Epithelial cell of alveolus of lung (primary cell): ENCODE measurements at places on chromosomes 3 and 15. TPM values are rescaled to one million over a fixed set of nuclear protein-coding genes. Genes with fewer than 3 reads are reported as not detected.

Gene TMEM45A
- total RNA-seq, result 23.9 and 53.7 TPM in 2 replicates

Gene MNS1
- total RNA-seq, result 1.2 and 4.1 TPM in 2 replicates

Gene PPP1R2
- 35.1 and 35.7 TPM in 2 replicates for total RNA-seq

Gene RNF13
- 33.9 and 62.0 TPM in 2 replicates for total RNA-seq

Gene CFAP91
- total RNA-seq, result 0.32 and 1.4 TPM in 2 replicates

Gene RASL12
- 39.0 and 131 TPM in 2 replicates for total RNA-seq

Gene HDC
- not detected in 2 replicates for total RNA-seq

Gene MAP6D1
- 1.4 and 3.5 TPM in 2 replicates for total RNA-seq

Gene LRRC2
- 0.65 and 2.2 TPM in 2 replicates for total RNA-seq

Gene GOLGA8H
- not detected in 2 replicates for total RNA-seq

Gene IL5RA
- not detected in 2 replicates for total RNA-seq

Gene TPRG1
- 0.13 TPM in 1 of 2 replicates, not detected in the other for total RNA-seq
